Stimulated activated CD8-positive, alpha-beta memory T cell treated with anti-CD3 and anti-CD28 coated beads, Interleukin-2, amount 100 ng/mL, for 1 hour (primary cell): ENCODE measurements at places on chromosomes 1 and 21.

DNA sequence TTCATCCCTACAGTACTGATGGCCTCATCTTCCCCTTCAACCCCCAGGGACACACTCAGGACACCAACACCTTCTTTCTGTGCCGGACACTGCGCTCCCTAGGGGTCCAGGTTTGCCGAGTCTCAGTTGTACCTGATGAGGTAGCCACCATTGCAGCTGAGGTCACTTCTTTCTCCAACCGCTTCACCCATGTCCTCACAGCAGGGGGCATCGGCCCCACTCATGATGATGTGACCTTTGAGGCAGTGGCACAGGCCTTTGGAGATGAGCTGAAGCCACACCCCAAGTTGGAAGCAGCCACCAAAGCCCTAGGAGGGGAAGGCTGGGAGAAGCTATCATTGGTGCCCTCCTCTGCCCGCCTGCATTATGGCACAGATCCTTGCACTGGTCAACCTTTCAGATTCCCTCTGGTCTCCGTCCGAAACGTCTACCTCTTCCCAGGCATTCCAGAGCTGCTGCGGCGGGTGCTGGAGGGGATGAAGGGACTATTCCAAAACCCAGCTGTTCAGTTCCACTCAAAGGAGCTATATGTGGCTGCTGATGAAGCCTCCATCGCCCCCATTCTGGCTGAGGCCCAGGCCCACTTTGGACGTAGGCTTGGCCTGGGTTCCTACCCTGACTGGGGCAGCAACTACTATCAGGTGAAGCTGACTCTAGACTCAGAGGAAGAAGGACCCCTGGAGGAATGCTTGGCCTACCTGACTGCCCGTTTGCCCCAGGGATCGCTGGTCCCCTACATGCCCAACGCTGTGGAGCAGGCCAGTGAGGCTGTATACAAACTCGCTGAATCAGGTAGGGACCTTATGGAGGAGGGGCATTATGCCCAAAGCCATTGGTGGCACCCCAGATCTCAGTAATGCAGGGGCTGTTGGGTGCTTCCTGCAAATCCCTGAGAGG, 5.1 kb upstream of the LENEP start:
- DNase-seq, result no peak

DNA sequence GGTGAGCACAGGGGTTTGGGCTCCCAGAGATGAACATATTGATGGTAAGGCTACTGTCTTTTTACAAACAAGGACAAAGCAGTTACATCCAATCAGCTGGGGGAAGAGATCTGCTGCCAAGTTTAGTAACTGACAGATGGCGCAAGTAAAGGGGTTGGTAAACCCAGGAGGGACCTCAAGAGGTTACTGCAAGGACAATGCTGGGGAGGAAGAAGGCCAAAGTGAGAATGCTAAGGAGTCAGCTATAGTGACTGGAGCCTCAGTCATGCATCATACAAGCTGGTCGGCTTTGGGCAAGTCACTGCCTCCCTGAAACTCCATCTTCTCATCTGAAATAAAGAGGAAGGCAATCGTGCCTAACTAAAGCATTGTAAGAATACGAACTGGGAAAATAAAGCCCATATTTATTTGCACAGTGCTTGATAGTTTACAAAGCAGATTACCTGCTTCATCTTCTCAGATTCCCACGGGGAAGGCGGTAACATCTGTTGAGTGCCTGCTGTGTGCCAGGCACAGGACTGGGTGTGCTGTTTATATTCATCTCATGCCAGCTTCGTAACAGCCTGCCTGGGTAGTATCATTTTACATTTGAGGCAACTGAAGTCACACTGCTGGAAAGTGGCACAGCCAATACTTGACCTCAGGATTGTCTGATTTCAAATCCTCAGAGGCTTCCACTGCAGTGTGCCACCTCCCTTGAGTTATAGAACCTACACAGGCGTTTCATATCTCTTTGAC, 114.8 kb downstream of the BEND5 start:
- no peak for DNase-seq

DNA sequence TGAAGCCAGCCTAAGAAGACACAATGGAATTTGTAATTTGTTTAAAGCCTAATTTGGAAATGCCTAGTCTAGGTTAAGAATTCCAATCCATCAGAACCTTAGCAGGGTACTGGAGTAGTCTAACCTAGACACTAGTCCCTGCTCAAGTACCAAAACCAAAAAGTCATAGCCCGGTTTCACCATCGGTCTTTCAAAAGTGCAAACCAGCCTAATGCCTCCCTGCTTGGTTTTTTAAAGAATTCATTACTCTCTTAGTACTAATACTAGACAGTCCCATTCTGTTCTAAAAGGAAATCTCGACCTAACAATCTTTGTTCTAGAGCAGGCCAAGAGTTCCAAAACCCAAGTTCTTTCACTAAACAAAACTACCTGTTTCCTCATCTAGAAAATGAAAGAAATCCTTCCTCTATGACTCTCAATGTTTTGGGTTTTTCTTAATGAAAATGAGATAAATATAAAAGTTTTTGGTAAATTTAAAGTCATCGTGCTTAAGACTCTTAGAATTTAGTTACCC, 2.6 kb downstream of the PUM1 start:
- DNase-seq, result no peak

- no peak for DNase-seq
Observed at GRCh38 chr1:23149114-23149513, 19.5 kb downstream of the LUZP1 start.

- DNase-seq, result no peak
Observed at GRCh38 chr1:53365437-53366063, 37.7 kb upstream of the LRP8 start.

GRCh38 chr1:55353707-55354620, 138.8 kb upstream of the USP24 start:
- DNase-seq, result no peak

GRCh38 chr1:63547621-63548294, 24.4 kb downstream of the EFCAB7 start:
- DNase-seq, result no peak

GRCh38 chr21:17461014-17461413, 51.8 kb upstream of the CXADR start:
- DNase-seq, result no peak

DNA sequence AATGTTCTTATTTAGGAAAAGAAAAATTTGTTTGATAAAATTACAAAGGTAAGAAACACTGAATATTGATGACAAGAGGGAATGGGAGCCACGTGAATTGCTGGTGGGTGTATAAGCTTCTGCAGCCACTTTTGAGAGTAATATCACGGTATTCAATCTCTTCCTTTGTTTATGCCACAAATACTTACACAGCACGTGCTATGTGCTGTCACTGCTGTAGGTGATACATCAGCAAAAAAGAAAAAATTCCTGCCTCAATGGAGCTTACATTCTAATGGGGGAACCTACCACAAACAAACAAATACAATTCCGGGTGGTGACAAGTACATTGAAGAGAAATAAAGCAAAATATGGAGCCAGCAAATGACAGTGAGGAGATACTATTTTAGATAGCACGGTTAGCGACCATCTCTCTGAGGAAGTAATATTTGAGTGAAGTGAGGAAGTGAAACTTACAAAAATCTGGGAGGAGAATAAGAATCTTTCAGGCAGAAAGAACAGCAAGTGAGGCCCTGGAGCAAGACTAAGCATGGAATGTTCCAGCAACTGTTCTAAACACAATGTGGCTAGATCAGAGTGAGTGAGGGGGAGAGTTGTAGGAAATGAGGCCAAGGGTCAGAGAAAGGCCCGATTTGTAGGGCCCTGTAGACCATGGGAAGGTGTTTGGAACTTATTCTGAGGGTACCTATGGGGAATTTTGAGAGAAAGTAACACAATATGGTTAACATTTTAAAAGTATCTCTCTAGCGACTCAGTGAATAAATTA, 2.6 kb upstream of the FCRLB start:
- no peak for DNase-seq

GRCh38 chr1:207869859-207870258, 41.1 kb downstream of the CD34 start:
- DNase-seq, result no peak

GRCh38 chr21:29193901-29194300, 63.5 kb downstream of the MAP3K7CL start:
- no peak for DNase-seq

DNA sequence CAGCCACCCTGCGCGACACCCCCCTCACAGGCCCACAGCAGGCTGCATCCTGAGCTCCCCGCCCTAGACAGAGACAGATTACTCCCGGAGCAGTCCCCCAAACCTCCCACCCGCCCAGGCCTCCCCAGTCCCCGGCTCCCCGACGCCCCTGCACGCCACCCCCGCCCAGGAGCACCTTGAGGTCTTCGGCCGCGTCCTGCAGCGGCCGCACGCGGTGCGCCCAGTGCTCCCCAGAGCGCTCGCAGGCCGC, 731 bp downstream of the TRIM11 start:
- DNase-seq, result no peak

GRCh38 chr1:157163273-157164127, 25.3 kb upstream of the ETV3 start:
- peak; percentile 41 for DNase-seq

DNA sequence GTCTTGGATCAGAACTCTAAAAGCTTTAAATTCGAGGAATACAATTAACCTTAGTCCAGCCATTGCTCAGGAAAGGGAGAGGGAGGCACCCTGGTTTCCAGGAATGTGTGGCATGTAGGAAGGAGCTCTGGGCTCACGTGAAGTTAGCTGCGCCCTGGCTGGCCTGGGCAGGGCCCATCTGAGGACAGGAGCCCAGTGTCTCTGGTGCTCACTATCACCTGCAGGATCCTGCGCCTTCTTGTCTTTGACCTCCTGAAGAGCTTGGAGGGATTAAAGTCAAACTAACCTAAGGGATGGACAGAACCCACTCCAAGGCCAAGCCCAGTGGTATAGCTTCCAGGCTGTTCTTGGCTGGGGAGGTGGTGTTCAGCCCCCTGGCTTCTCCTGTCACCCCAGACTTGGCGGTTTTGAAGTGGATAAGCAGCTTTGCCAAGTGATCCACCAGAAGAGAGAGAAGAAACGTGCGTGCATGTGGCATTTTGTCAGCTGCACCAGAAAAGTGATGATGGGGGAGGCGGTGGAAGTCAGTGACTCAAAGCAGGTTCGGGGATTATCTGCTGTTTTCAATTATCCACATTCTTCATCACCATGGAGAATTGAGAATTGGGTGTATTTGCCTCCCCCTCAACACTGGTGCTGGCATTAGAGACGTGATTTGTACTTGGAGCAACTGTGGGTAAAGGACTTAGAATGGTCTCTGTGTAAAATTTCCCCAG, 11.9 kb upstream of the KCNN3 start:
- no peak for DNase-seq

- no peak for DNase-seq
Observed at GRCh38 chr1:4935807-4936206, 281.4 kb downstream of the AJAP1 start.

DNA sequence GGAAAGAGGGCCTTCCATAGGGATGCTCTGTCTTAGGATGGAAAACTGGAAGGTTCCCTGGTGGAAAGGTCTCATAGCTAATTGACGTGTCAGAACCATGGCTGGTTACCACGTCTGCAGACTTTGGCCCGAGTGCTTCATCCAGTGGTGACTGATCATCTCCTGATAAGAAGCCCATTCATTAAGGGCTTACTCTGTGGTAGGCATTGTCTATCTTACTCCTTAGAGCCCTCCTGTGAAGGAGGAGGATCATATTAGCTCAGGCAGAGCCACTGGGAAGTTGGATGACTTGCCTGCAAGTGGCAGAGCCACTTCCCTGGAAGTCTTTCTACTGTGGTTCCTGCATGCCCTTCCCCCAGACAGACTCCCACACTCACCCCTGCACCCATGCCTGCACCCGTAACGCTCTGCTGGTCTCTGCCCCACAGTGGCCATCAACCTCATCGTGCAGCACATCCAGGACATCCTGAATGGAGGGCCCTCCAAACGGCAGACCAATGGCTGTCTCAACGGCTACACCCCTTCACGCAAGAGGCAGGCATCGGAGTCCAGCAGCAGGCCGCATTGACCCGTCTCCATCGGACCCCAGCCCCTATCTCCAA, 79.9 kb downstream of the UCK2 start:
- no peak for DNase-seq

- no peak for DNase-seq
Observed at GRCh38 chr1:27752360-27752759, 20.7 kb upstream of the STX12 start.

DNA sequence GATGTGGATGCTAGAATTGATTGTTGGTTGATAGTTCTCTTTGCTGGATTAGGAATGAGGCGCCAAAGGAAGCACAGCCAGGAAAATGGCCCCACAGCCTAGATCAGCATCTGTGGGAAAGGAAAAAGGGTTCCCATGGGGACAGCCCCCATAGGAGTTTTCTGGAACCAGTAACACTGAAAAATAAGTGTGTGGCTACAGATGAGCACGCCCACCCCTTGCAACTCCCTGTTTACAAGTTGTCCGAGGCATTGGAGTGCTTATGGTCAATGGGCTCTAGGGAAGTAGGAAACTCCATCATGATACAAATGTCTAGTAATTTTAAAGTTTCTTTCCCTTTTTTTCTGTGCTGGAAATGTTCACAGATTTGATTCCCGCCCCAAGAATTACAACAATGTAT, 23.8 kb upstream of the UBE2U start:
- DNase-seq, result no peak

DNA sequence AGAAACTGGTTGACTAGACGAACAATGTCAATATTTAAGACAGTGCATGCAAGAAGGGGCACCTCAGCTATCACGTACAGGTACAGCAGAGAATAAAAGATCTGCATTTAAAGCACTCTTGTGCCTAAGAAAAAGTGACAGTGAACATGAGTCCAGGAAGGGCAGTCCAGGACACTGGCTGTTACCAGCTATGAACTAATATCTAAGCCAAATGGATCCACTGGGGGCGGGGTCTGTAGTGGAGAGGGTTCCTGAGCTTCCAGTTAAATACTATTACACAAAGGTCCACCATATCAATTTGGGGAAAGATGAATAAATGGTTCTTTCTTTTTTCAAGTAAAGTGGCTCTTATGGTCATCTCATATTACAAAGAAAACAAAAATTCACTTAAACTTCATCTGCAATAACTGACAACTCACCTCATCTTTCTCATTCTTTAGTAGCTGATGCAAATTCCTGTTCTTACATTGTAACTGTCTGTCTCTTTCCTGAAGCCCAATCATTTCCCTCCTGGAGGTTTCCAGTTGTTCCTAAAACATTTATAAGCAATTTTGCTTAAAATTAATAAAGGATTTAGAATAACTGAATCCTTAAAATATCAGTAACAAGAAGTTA, 24.5 kb downstream of the SSX2IP start:
- DNase-seq, result no peak

DNA sequence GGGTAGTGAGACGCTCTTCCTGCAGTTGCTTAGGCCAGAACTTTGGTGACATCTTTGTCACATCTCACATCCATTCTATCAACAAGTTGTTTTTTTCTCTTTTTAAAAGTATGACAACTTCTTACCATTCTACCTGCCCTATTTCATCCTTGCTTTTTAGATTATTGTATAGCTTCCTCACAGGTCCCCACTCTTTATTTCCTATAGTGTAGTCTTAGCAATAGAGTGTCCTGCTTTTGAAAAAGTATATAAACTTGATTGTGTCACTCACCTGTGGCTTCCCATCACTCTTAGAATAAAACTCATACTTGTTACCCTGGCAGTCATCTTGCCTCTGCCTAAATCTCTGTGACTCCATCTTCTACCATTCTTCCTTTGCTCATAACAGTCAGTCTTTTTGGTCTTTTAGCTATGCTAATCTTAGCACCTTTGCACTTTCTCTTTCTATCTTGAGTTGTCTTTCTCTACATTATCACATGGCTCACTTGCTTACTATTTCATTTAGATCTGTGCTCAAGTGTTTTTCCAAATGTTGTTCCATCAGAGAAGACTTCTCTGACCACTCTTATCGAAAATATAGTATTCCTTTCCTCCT, 9.5 kb downstream of the CDC73 start:
- DNase-seq, result no peak

- DNase-seq, result no peak
Observed at GRCh38 chr1:177333936-177334595, 163.3 kb downstream of the BRINP2 start.
